ENCODE measurements at places on chromosomes 11 and 22.

- DNase-seq, result no peak
Measured at GRCh38 chr11:100630898-100631297, 56.2 kb upstream of the ARHGAP42 start.

- DNase-seq, result peak; percentile 31
Measured at GRCh38 chr11:130581646-130582045, 133.2 kb downstream of the ADAMTS15 start.

- DNase-seq, result peak; percentile 34
Measured at GRCh38 chr11:111604392-111605009, 2.3 kb downstream of the SIK2 start.

- DNase-seq, result no peak
Measured at GRCh38 chr11:60978546-60979380, 7.3 kb downstream of the CD6 start.

DNA sequence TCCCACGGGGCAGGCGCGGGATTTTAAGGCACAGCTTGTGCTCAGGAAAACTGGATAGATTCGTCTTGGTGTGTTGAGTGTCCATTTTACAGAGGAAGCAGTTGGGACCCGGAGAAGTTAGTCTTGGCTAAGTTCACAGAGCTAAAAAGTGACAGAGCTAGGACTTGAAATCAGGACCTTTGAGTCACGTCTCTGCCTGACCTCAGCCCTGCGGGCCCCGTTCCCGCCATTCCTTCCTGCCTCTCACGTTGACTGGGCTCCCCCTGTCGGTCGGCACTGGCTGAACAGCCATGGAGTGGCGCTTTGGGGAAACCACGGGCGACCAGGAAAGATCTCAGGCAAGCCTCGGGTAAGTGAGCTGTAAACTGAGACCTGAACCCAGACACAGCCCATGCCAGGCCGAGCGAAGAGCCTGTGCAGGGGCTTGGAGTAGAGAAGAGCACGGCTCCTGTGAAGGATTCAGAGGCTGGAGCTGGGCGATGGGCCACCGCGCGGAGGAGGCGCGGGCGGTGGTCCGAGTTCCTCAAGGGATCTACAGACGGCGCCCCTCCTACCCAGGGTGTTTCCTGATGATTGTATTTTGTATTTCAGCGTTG lies 54.1 kb downstream of the WNT11 start:
- peak; percentile 53 for DNase-seq

DNA sequence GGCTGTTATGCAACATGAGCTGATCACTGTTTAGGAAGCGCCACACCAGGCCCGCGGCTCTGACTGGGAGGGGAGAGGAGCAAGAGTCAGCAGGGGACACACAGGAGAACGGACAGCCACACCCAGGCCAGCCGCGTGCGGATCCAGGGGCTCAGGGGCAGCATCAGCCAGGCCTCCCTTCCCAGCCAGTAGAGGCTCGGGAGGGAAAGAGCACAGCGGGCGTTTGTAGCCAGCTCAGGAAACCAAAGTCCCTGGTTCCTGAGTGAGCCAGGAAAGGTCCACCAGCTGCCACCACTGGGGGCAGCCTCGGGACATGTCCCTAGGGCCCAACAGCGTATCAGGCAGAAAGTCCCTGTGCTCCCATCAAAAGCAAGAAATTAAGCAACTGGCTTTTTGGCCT lies 71.8 kb upstream of the PITPNB start:
- no peak for DNase-seq

- no peak for DNase-seq
Measured at GRCh38 chr11:2319791-2320472, 18.1 kb downstream of the TSPAN32 start.

- DNase-seq, result no peak
Measured at GRCh38 chr11:12166299-12167060, 56.1 kb downstream of the MICAL2 start.

GRCh38 chr22:46419754-46420571 lies 84.4 kb downstream of the TRMU start:
- no peak for DNase-seq

- DNase-seq, result no peak
Measured at GRCh38 chr11:111936040-111936540, 1.1 kb upstream of the DIXDC1 start.

DNA sequence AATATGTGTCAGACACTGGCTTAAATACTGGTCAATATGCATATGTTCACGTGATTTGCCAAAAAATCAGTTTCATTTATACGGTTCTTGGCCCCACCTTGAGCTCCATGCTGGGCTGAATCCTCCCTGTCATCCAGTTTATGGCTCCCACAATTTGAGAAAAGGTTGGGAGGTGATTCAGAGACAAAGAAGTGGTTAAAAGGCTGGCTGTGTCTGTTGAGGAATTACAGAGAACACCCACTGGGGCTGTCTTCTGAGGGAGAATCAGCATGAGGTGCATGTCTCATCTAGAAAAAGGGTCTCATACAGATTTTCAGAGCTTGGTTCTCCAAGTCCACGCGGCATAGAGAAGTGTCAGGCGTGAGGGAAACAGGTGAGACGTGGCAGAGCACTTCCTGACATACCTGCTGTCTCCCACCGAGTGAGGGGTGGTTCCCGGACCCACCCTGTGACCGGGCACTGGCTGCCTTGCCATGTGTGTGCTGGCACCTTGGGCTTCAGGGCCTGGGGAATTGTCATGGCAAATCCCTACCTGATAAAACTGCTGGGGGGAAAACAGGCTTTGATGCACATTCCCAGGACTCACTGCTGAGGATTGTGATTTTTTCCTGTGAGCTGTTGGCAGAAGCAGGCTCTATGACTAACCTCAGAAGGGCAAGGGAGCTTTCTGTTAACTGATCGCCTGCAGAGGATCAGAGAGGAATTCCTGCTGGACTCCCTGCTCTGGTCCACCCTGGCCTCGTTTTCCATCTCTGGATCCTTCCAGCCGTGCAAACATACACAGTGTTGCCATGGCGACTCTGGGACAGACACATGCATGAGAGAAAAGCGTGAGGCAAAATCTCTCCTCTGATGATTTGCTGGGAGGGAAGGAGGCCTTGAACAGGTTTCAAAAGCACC lies 223.6 kb downstream of the ADAMTS15 start:
- DNase-seq, result peak; percentile 88

DNA sequence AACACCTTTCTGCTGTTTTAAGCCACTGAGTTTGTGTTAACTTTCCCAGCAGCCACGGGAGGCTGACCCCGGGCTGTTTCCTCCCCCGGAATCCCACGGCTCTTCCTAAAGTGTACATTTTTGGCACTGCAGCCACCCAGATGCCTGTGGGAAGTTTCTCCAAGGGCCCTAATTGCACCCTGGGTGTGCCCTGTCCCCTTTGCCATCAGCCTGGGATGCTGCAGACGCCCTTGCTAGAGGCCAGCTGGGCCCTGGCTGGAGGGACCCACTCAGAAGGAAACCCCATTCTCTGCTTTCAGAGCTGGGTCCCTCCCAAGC lies 883.3 kb downstream of the BRD1 start:
- DNase-seq, result no peak

- no peak for DNase-seq
Measured at GRCh38 chr11:11451501-11452005, 98.5 kb upstream of the CSNK2A3 start.

DNA sequence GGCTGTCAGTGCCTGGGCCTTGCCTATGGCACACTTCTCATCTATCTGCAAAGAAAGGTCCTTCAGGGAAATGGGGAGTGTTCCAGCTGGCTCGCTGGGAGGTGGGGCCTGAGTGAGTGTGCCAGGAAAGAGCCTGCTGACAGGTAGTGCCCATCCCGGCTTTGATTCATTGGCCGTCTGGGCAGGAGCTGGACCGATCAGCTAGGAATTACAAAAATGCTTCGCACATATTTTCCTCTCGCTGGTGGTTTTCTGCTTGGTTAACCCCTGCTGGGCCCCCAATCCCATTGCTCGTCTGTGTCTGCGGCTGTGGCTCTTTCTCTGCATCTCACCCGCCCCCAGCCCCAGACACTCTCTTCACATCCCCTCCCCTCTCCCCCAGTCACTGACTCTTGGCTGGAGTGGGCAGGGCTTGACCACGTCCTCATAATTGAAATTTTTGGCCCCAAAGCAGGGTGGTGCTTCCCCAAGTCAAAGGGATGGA lies 10.8 kb downstream of the LIF start:
- peak; percentile 91 for DNase-seq

DNA sequence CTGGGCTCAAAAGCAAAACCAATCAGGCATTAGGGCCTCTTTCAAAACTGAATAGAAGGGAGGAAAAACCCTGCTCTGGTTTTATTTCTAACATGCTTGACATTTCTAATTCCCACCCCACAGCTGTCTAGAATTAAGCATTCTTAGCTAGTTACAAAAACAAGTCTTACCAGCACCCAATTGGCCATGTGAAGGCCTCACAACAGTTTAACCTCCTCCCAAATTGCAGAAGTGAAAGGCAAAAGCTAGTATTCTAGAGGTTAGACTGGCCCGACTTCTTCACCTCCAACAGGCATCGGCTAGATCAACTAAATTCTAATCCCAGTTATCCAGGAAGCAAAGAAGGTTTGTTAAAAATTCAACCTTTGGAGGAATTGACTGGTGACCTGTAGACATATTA lies 6.5 kb downstream of the SF1 start:
- no peak for DNase-seq

GRCh38 chr11:62393061-62393611 lies 25.7 kb upstream of the SCGB1A1 start:
- DNase-seq, result no peak

DNA sequence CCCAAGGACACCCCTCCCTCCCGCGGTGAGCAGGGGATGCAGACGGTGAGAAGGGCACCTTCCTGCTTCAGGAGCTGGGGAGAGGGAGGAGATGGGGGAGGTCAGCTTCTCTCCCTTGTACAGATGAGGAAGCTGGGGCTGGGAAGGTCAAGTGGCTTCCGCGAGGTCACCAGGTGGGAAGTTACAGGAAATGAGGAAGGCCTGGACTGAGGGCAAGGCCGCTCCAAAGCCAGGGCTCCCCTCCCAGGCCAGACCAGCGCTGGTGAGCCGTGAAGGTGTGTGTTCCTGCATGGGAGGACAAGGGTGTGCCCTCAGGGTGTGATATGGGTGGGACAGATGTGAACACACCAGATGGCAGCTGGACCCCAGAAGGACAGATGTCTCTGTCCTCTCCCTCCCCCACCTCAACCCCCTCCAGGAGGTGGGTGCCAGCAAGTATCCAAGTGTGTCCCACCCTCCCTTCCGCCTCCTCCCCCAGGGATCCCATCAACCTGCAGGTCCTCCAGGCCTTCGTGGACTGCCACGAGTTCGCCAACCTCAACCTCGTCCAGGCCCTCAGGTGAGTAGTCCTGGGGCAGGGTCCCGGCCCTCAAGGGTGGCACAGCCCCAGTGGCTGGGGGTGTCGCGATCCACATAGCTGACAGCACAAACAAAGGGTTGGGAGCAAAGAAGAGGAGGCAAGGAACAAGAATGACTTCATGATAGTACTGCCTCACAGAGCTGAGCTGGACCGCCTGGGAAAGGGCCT lies 16.6 kb downstream of the CYTH4 start:
- no peak for DNase-seq

DNA sequence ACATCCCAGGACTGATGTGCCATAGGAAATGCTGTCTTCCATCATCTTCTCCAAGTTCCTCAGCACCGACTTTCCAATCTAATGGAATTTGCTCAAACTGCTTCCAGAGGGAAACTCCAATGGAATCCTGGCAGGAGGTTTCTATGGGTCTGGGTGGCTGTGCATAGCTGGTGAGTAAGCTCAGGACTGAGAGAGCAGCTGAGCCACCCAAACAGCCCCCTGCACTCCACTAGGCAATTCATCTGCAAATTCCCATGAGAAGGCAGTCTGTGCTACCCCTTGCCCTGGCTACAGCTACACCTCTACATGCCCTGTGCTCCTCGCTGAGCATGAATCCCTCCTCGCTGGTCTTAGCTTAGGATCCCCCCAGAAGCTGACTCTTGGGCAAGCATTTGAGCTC lies 127.9 kb upstream of the CSNK2A3 start:
- no peak for DNase-seq

DNA sequence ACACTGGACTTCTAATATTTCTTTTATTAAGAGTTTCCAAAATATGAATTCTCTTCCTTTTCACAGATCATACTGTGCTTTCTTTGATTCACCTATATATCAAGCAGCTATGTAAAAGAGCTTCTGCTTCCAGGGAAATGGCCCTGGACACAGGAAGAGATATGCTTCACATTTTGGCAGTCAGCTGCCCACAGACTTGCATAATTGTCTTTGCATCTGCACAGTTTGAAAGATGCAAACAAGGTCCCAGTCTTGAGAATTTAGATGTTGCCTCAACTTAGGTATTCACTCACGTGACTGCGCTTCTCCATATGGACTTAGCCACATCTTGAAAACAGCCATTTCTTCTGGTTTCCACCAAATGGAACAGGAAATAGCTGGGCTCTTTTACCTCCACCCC lies 92.3 kb upstream of the POU2AF2 start:
- no peak for DNase-seq

GRCh38 chr11:3954448-3955298 lies 99.2 kb downstream of the STIM1 start:
- DNase-seq, result no peak

DNA sequence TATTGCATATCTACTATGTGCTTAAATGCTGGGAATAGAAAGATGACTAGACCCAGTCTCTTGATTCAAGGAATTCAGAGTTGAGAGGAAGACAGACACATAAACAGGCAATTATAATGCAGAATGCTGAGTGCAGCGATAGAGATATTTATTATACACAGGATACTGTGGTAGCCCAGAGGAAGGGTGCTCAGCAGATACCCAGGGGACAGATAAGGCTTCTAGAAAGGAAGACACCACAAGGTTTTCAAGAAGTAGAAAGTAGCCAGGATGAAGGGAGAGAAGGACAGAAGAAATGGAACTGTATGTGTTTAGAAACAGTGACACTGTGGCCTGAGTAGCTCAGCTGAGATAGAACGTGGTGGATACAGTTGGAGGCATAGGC lies 79.4 kb upstream of the NNMT start:
- no peak for DNase-seq

GRCh38 chr11:65293909-65294381 lies 20.7 kb upstream of the CDC42EP2 start:
- DNase-seq, result no peak
